ENCODE measurements at places on chromosomes 2 and 18. TPM values are rescaled to one million over a fixed set of nuclear protein-coding genes. Genes with fewer than 3 reads are reported as not detected.

DNA sequence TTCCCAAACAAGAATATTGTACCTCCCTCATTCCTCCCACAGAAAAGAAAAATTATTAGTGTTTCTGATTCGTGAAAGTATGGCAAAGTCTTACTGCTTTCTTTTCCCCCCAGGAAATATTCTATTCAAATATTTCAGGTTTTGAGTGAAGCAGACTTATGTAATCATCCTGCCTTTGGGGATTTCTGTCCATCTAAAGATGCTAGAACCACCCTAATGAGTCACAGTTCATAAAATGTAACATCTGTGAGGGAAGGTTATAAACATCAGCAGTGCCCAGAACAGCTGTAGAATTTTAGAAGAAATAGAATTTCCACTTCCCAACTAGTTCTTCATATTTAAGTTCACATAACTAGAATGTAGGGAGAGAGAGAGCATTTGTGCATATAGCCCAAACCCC, 39.0 kb downstream of the EEF1B2 start:
- no peaks in the 10 kb centered on the region for H3K36me3 ChIP-seq
- H3K27me3 ChIP-seq = no peaks in the 10 kb centered on the region
- no peak overlapping the region for H3K4me3 ChIP-seq
- no peaks in the 10 kb centered on the region for H3K4me1 ChIP-seq

- H3K36me3 ChIP-seq = no peaks in the 10 kb centered on the region
- no peaks in the 10 kb centered on the region for H3K4me1 ChIP-seq
- no peak for DNase-seq
- H3K27me3 ChIP-seq = peaks cover 12% of the 10 kb centered on the region
Observed at GRCh38 chr2:3730646-3731045, 27.3 kb downstream of the DCDC2C start.

- H3K4me1 ChIP-seq = peaks cover 6% of the 10 kb centered on the region
- no peak for DNase-seq
- H3K4me3 ChIP-seq = no peak overlapping the region
- peaks cover 12% of the 10 kb centered on the region for H3K27me3 ChIP-seq
Observed at GRCh38 chr2:66443979-66444861, 9.3 kb downstream of the MEIS1 start.

- no peaks in the 10 kb centered on the region for H3K4me1 ChIP-seq
- no peaks in the 10 kb centered on the region for H3K27me3 ChIP-seq
- H3K27ac ChIP-seq = no peak overlapping the region
- H3K36me3 ChIP-seq = no peaks in the 10 kb centered on the region
- H3K4me3 ChIP-seq = no peak overlapping the region
- no peak for DNase-seq
Observed at GRCh38 chr2:134432435-134432883, 178.6 kb downstream of the MGAT5 start.

DNA sequence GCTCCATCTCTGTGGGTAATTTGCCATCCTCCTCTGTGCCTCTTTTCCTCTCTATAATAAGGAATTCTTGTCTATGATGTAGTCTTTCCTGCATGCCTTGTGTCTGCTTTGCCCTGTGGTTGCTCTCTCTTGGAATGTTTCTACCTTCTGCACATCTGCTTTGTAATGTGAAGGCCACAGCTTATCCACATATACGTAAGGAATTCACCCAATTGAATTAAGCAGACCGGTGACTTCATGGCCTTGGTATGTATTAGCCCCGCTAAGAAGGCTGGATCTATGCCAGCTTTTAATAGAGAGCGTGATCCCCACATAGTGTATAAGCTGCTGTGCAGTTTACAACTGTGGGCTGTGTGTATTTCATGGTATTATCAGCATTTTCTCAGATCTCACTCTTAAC, 274.7 kb downstream of the RNF144A start:
- H3K27ac ChIP-seq = no peak overlapping the region
- no peak for DNase-seq
- H3K27me3 ChIP-seq = no peaks in the 10 kb centered on the region
- H3K4me1 ChIP-seq = no peaks in the 10 kb centered on the region
- H3K4me3 ChIP-seq = no peak overlapping the region

Gene LRRC30
- not detected for total RNA-seq

Gene ALPI
- not detected for total RNA-seq

Gene CYP27C1
- total RNA-seq = 5.7 TPM

Gene SGO2
- 34.0 TPM for total RNA-seq

Gene MC4R
- not detected for total RNA-seq

Gene KYNU
- total RNA-seq = not detected

Measured in Panc1 (cell line).